ENCODE measurements at places on chromosomes 12 and 14.

DNA sequence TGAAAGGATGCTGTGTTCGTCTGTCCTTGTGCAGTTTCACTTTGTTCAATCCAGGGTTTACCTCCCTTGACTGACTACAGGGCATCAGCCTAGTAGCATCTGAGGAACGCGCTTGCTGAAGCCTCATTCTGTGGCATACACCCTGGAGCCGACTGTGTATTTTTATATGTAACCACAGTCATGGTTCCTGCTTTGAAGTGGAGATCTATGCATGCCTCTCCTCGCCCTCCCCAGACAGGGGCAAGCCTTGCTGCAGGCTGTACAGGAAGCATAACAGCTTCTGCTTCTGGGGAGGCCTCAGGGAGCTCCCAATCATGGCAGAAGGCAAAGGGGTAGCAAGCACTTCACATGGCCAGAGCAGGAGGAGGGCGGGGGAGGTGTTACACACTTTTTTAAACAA, 262.1 kb downstream of the BCL11B start:
- no peak for DNase-seq

DNA sequence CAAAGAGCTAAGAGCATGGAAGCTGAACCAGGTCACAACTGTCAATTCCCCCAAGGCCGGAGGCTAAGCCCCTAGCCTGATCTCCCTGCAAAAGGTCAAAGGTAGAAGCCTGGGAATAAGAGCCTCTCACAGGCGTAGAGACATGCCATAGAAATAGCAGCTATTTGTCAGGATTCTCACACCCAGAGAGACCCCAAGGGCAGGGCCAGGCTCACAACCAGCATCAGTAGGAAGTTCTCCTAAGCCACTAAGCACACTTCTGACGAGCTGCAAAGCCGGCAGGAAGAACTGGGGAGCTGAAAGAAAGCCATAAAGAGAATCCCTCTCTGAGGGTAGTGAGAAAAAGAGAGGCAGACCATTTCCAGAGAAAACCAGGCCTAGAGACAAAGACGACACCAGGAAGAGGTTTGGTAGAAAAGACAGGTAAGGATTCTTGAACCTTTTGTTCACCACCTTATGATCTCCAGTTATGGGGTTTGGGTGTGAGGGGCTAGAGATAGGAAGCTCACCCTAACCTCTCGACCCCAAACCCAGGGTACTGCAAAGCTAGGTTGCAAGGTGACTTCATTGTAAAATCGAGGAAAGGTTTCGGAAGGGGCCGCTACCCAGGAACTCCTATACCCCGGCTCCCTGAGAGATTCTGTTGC, 1.0 kb downstream of the SMARCC2 start:
- no peak for DNase-seq

DNA sequence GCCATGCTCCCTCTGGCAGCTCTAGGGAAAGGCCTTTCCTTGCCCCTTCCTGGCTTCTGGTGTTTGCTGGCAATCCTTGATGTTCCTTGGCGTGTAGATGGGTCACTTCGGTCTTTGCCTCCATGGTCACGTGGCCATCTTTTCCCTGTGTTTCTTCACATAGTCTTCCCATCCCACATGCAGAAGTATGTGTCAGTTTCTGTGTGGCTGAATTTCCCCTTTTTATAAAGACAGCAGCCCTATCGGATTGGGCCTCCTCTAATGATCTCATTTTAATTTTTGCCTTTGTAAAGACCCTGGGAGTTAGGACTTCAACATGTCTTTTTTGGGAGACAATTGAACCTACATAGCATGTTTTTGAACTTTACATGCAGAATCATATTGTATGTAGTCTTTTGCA, 107.2 kb upstream of the FGD4 start:
- DNase-seq, result no peak

DNA sequence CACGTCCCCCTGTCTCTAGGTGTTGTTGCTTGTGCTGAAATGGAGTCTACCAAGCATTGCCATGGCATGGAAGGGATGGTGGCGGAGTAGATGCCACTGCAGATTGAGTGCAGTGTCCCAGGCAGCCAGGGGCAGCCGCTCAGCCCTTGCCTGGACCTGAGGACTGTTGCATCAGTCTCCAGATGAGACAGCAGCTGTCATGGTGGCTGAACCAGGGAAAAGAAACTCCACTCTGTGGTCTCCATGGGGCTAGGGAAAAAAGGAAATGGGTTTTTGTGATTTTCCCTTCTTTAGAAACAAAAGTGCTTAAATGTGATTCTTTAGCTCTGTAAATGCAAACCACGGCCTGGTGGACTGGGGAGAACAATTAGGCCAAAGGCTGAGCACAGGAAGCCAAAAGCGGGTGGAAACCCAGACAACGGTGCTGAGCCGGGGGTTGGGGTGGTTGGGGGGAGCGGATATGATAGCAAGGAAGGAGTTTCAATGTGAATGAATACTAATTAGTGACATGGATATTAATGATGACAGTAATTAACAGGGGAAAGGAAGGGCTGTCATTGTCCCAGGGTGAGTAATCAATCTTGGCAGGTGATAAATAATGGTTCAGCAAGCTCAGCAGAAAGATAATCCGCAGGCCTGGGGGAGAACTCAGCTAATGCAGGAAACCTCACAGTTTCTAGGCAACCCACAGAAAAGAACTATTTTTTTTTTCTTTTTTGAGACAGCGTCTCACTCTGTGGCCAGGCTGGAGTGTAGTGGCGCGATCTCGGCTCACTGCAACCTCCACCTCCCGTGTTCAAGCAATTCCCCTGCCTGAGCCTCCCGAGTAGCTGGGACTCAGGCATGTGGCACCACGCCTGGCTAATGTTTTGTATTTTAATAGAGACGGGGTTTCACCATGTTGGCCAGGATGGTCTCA, 442.6 kb downstream of the DPF3 start:
- no peak for DNase-seq

DNA sequence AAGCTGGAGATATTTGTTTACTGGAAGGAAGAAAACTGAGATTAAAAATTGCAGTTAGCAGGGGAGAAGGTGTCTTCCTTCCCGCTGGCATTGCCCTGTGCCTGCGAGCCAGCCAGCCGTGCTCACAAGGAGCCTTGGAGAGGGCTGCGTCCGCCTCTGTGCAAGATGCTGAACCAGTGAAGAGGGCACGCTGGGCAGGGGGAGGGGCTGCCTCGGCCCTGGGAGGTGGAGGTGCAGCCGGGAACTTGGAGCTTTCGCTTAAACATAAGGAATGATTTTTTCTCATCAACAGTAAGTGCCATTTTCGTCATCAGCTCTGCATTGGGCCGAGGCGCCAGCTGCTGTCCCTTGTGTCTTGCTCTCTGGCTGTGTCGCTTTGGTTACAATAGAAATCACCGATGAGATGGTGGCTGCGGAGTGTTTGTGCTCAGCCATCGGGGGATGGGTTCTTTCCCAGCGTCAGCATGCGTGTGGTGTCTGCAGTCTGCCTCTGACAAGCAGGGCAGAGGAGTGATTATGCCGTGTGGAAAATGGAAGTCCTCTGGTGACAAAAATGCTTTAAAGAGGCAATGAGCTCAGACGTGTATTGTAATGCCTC, 97.3 kb downstream of the ESR2 start:
- no peak for DNase-seq

DNA sequence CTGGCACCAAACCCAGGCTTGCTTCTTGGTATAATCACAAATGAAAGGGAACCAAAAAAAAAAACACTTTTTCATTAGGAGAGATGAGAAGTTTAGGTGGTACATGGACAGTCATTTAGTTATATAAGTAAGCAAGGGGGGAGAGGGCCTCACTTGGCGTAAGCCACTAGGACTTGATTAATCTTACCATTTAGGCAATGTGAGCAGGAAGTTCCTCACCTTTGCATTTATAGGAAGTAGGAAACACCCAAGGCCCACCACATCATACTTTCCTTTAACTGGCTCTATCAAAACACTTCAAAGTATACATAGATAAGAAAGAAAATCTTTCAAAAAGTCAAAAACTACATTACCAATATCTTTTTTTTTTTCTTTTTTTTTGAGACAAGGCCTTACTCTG, 6.7 kb upstream of the RPS6KA5 start:
- no peak for DNase-seq

- DNase-seq, result no peak
Observed at GRCh38 chr12:3834774-3835173, 38.4 kb downstream of the PARP11 start.

DNA sequence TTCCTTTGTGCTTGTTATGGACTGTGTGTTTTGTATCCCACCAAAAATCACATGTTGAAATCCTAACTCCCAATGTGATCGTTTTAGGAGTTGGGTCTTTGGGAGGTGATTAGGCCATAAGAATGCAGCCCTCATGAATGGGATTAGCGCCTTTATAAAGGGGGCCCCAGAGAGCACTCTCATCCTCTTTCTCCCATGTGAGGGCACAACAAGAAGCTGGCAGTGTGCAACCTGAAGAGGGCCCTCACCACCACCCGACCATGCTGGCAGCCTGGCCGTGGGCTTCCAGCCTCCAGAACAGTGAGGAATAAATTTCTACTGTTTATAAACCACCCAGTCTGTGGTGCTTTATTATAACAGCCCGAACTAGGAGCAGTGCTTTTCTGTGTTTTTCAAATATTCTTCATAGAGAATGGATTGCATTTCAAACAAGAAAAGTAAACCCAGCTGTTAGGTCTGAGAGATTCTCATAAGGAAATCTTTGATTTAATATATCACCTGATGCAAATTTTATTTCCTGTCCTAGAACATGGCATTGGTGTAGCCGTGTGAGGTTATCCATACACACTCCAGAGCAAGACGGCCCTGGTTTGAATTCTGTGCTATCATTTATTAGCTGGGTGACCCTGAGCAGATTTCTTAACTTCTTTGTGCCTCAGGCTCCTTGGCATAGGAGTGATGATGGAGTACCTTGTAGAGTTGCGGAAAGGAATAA, 27.8 kb downstream of the HSPB8 start:
- no peak for DNase-seq

- DNase-seq, result no peak
Observed at GRCh38 chr14:60649875-60650372, 647 bp upstream of the SIX1 start.

DNA sequence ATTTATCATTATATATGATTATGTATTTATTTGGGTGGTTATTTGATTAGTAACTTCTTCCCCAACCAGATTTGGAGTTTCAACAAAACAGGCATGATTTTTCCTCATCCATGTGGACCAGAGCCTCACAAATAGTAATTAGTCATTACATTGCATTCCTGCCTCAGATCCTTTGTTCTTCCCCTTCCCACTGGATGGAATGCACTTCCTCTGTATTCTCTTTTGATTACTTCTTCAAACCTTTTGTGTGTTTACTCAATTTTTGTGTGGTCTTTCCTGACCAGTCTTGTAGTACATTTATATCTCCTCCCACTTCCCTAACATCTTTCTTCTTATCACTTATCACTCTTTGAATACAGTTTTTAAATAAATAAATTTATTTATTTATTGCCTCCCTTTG, 15.5 kb downstream of the SYT1 start:
- DNase-seq, result no peak

DNA sequence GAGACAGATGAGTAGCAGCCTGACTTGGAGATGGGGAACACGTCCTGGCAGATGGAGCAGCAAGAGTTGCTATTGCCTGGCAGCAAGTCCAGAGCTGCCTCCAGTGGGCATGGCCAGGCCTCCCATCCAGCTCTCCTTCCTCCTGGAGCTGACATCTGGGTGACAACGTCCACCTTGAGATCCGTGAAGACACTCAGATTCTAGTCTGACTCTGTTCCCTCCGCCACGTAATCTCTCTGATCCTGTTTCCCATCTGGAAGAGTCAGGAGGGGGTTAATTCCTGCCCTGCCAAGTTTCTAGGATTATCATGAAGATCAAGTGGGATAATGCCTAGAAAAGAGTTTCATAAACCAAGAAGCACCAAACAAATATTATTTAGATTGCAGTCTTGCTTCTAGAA, 65.3 kb upstream of the FAM181A start:
- no peak for DNase-seq
